Adrenal gland (tissue), 19 donors: ENCODE measurements at places on chromosomes 16 and 17. TPM values are rescaled to one million over a fixed set of nuclear protein-coding genes. Genes with fewer than 3 reads are reported as not detected.

DNA sequence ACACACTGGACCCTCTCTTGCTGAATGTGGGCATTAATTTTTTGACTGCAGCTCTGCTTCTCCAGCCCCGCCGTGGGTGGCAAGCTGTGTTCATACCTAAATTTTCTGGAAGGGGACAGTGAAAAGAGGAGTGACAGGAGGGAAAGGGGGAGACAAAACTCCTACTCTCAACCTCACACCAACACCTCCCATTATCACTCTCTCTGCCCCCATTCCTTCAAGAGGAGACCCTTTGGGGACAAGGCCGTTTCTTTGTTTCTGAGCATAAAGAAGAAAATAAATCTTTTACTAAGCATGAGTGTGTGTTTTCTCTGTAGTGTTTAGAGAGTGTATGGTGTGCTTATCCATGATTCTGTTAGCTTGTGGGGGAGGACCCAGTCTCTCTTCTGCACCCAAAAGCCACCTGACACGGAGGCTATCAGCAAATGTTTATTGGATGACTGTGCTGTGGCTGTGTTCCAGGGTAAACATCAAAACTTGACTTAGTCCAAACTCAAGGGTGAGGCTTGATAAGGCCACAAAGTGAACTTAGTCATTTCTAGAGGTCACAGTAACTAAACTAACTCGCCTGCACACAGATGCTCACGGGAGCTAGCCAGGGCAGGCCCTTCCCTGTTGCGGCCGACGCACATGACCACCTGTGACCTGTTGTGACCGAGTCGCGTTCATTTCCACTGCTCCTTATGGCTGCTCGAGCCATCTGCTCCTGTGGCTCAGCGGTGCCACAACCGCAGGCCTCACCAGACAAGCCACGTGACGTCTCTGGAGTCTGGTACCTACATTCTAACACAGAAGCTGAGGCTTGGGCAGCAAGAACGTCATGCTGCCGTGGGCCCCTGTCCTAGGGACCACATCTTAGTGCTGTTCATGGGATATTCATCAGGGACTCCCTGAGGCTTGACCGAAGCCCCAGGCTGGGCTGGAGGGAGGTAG, 9.8 kb upstream of the MED11 start:
- peaks cover 12% of the 10 kb centered on the region for H3K4me1 ChIP-seq
- peak overlapping the region; percentile 90 for H3K27ac ChIP-seq
- H3K27me3 ChIP-seq = no peaks in the 10 kb centered on the region

DNA sequence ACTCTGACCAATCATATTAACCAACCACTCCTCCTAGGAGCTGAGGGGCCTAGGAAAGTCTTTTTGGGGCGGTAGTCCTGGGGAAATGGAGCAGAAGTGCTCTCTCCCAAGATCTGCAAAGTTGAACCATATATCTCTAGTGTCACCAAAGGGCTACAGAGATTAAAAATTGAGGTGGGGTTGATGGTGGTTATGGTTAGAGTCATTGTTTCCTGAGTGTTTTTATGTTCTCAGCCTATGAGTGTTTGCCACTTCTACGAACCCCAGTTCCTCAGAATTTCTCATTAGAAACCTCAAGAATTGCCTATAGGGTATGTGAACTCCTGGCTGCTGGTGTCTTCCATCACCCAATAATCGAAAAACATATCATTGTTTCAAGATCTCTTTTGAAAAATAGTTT, 217.8 kb downstream of the CDRT15L2 start:
- H3K27ac ChIP-seq = no peak overlapping the region
- no peak for DNase-seq
- no peak overlapping the region for H3K4me3 ChIP-seq
- peaks cover 16% of the 10 kb centered on the region for H3K27me3 ChIP-seq

GRCh38 chr17:57142925-57143324, 57.9 kb downstream of the AKAP1 start:
- no peaks in the 10 kb centered on the region for H3K36me3 ChIP-seq
- no peaks in the 10 kb centered on the region for H3K27me3 ChIP-seq
- no peak overlapping the region for H3K27ac ChIP-seq
- no peak overlapping the region for H3K4me3 ChIP-seq

- no peaks in the 10 kb centered on the region for H3K27me3 ChIP-seq
- peaks cover 16% of the 10 kb centered on the region for H3K4me1 ChIP-seq
- no peaks in the 10 kb centered on the region for H3K36me3 ChIP-seq
Measured at GRCh38 chr16:24999088-24999670, 16.0 kb downstream of the ARHGAP17 start.

DNA sequence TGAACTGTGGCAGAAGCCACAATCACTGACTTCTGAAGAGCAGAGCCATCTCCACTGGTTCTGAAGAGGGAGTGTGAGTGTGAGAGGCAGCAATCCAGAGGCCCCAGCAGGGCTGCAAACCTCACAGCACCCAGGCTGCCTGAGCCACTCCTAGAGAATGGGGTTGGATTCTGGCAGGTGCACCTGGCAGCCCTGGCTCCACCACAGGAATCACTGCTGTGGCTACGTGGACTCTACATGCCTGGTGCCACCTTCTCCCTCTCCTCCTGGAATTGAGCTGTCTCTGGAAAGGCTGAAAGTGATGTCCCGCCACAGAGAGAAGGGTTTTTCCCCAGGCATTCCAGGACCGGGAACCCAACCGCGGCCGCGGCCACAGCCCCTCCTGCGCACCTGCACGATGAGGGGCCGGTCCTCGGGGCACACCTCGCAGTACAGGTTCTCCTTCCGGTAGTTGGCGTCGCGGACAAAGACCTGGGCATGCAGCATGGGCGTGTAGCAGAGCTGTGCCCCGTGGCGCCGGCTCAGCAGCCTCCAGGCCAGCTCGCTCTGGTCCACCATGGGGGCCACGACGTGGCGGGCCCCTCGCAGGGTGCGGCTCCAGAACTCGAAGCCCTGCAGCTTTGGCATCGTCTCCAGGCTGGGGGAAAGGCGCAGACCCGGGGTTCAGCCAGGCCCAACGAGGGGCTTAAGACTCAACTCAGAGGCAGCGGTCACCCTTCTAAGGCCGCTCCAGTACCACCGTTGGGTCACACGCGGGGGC, 991 bp downstream of the DUS1L start:
- peaks cover 29% of the 10 kb centered on the region for H3K36me3 ChIP-seq
- no peak for DNase-seq

The EVI2B gene
- 7.6 TPM for polyA plus RNA-seq

The DPEP3 gene
- polyA plus RNA-seq = 0.11 TPM

The TBX21 gene
- polyA plus RNA-seq = 0.20 TPM

The SCPEP1 gene
- polyA plus RNA-seq = 334 TPM

The JPT1 gene
- polyA plus RNA-seq = 98.6 TPM
